ENCODE measurements at places on chromosomes 7 and 10.
A peak's percentile ranks its signal among the peaks of the same experiment; 100 is the strongest.

DNA sequence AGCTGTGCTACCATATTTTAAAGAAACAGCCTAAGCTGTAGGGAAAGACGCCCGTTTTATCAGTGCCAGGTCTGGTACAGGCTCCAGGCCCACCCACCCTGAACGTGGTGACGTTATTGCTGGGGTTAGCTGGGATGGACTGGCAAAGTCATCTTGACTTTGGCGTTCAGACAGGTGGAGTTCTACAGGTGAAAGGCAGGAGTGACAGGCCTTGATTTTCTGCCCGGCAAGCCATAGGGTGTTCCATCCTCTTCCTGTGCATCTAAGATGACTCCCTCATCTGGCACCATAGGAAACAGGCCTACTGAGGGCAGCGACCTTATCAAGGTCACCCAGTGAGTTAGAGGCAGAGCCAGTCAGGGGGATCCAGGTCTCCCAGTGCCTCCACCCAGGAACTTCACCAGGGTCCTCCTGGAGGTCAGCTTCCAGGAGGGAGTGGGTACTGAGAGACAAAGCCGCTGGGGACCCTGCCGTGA lies 41.6 kb downstream of the HK1 start:
- DNase-seq, result no peak

DNA sequence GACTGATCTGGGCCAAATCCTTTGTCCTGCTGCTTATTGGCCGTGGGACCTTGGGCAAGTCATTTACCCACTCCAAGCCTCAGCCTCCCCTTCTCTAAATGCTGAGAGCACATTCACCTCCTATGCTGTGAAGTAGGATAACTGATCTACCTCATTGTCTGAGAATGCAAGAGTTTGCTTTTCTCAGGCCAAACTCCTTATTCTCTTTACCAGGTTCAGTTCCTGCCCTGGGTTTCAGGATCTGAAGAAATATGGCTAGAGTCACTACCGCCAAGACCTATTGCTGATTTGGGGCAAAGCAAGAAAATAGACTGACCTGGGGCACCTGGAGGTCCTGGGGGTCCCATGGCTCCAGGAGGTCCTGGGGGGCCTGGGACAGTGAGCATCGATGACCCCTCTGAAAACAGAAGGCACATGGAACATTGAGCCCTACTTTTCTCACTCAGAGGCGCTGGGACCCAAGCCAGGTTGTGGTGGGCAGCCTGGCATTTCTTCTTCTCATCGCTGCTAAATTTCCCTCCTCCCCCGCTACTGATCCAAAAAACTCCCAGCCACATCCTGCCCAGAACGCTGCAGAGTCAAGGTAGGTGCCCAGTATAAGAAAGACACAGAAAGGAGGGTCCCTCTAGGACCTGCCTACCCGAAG lies 42.4 kb downstream of the COL17A1 start:
- no peak for DNase-seq

GRCh38 chr10:117926491-117926890 lies 120.2 kb downstream of the RAB11FIP2 start:
- no peak for DNase-seq

- DNase-seq, result no peak
Measured at GRCh38 chr10:131444286-131444685, 132.8 kb upstream of the TCERG1L start.

DNA sequence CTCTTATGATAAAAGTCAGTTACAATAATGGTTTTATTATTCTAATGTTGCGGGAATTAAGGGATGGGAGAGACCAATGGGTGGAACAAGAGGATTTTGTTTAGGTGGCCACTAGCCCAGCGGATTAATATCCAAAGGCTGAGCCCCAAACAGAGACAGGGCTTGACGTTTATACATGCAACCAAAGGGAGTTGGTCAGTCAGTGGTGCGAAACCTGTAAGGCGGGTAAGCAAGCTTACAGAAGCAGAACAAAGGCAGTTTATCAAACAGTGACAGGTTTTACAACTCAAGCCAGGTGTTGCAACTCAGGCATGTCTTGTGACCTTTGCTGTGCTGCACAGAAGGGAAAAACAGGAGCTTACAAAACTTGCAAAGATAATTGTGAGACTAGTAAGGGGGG lies 622.9 kb upstream of the MBL2 start:
- DNase-seq, result no peak

GRCh38 chr10:11962176-11962575 lies 80.4 kb downstream of the UPF2 start:
- DNase-seq, result no peak

DNA sequence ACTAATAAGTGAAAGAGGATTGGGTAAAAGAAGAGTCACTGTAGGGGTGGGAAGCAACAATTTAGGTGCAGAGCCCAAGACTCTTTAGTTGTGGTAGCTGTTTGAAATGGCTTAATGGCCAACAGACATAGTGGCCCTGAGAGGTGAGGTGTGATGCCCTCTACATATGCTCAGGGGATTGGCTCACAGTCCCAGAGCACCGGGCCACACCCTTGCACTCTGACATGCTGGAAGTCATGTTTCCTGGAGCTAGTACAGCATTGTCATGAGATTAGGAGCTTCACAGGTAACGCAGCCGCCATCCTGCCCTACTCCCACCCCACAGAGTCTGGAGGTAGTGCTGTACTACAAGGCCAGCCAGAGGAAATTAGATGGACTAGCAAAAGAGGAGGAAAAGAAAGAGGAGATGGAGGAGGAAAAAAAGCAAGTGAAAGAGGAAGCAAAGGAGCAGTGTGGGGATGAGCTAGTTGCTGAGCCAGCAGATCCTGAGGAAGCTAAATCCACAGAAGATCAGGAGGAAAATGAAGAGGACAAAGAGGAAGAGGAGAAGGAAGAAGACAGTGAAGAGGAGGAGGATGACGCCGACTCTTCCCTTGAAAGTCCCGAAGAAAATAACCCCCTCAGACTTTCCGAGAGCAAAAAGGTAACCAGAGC lies 14.8 kb upstream of the FLNC start:
- DNase-seq, result no peak

GRCh38 chr7:8114175-8114574 lies 145.6 kb downstream of the GLCCI1 start:
- DNase-seq, result peak; percentile 31

DNA sequence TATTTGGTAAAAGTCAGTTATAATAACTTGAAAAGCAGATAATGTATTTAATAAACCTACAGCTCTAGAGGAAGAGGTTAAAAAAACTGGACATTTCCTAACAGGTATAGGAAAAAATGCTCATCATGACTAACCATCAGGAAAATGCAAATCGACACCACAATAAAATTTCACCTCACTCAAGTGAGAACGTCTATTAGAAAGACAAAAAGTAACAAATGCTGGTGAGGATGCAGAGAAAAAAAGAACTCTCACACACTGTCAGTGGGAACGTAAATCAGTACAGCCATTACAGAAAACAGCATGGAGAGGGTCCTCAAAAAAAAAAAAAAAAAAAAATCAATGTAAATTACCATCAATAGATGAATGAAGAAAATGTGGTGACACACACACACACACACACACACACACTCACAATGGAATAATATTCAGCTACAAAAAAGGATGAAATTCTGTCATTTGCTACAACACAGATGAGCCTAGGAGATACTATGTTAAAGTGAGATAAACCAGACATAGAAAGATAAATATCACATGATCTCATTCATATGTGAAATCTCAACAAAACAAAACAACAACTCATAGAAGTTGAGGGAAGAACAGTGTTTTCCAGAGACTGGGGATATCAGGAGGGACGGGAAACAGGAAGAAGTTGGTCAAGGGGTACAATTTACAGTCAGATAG lies 20.1 kb downstream of the EPC1 start:
- no peak for DNase-seq

DNA sequence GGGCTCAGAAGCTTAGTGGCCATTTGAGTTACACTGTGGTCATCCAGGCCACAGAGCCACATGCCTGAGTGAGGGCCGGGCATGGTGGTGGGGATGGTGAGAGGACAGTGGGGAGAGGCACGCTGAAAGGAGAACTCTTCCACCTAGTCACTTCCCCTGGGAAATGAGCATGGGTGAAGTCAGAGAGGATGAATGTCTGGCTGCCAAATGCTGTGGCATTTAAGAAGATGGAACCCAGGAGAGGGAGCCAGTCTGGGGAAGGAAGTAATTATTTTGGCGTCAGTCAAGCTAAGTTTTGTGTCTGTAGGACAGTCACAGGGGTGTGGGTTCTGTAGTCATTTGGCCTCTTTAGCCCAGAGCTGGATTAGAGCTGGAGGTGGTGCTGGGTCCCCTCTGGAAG lies 86.0 kb upstream of the PODXL start:
- DNase-seq, result no peak

GRCh38 chr7:88668591-88668990 lies 90.9 kb upstream of the ZNF804B start:
- DNase-seq, result no peak

DNA sequence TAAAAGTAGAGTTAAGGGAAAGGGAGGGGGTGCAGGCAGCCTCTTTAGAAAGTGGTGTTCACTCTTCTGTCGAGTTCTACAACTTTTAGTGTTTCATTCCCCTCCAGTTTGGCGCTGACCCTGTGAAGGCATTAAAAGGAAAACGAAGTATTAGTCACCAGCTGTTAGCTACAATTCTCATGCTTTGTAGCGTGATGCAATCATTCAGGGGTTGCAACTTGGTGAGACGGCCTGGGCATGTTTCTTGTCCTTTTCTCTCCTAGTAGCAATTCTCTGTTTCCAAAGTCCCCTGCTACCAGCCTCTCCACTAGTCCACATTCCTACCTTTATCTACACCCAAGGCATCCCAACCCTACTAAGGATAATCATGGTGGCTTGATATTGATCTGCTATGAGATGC lies 33.7 kb upstream of the DGKI start:
- DNase-seq, result no peak

DNA sequence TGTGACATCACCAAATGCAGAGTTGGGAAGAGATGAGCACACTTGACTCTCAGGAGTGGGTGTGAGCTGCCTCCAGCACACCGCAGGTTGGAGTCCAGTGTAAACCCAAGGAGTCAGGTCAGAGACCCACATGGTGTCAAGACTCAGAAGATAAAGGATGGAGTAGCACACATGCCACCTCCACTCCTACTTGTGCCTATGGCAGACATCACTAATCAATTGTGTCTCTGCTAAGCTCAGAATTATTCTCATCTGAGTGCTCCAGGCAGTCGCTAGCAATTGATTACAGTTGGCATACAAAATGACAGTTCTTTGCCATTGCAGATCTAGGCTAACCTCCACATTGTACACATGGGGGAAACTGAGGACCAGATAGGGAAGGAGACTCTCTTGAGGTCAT lies 187.1 kb downstream of the RPS24 start:
- DNase-seq, result no peak

GRCh38 chr7:66758950-66759628 lies 18.6 kb downstream of the RABGEF1 start:
- peak; percentile 65 for DNase-seq

DNA sequence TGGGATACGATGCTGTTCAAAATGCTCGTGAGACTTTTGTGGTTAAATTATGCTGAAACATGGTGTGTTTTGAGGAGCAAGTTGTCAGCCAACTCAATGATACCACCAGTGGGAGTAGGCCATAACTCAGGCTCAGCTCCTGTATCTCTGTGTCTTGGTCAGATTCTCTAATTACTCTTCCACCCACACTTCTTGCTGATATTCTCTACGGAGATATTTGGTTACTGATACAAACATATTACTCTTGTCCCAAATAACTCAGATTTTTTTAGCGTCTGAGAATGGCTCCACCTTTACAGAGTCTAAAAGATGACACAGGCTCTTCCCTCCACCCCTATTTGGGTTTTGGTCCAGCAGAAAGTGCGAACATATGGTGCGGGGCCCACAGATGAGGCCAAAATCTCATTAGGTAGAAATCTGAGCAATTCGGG lies 168.9 kb downstream of the PKD1L1 start:
- DNase-seq, result no peak

DNA sequence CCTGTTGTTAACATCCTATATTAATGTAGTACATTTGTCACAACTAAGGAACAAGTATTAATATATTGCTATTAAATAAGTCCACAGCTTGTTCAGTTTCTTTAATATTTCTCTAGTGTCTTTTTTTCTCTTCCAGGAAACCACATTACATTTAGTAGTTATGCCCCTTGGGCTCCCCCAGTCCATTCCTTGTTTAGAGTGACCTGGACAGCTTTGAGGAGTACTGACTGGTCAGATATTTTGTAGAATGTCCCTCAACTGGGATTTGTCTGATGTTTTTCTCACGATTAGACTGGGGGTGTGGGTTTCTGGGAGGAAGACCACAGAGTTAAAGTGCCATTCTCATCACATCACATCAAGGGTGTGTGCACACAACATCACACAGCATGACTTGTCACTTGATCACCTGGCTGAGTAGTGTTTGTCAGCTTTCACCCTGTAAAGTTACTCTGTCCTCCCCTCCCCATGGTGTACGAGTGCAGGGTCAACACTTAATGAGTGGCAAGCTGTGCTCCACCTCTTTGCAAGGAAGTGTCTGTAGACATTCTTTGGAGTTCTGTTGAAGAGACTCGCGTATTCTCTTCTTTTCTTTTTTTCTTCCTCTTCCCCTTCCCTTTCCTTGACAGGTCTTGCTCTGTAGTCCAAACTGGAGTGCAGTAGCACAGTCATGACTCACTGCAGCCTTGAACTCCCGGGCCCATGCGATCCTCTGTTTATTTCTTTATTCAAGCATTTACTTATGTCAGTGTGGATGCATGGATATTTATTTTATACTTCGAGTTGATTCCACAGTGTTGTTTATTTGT lies 10.2 kb downstream of the LMTK2 start:
- DNase-seq, result no peak

DNA sequence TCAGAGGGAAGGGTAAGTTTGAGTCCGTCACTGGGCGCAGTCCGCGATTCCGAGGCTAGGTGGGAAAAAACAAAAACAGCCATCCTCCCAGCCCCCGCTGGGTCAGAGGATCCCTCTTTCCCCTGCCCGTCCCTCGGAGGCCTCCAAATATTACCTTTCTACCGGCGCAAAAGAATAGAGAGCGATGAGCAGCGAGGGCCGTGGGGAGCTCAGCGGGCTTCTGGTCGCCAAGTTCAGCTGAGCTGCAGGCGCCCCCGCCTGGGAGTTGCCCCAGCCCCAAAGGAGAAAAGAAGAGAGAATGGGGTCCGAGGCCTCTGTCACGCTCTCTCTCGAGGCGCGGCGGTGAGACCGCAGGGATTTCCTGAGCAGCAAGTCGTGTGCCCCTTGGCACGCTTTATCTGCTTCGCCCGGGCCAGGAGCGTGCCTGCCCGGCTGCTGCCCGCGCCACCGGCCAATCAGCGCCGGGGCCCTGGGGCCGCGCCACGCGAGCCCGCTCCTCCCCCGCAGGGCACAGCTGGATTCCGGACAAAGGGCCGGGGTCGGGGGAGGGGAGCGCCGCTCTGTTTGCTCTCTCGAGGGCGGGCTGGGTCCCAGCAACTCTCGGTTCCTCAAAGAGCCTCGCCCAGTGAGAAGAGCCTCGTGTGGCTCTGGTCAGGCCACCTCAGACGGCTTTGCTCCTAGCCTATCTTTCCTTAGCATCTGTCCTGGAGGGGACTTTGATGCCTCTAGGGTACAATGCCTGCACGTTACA lies at the start of gene NEUROG3:
NEUROG3 (minus strand) TSS at position 367 of the 751 bp plus-strand sequence. CDS start 379 bp downstream, outside the sequence.
- DNase-seq, result no peak

Measured in CD4-positive, alpha-beta T cell treated with Interleukin-1 beta for 1 hour (primary cell).